ENCODE measurements at places on chromosomes 2 and 18.

DNA sequence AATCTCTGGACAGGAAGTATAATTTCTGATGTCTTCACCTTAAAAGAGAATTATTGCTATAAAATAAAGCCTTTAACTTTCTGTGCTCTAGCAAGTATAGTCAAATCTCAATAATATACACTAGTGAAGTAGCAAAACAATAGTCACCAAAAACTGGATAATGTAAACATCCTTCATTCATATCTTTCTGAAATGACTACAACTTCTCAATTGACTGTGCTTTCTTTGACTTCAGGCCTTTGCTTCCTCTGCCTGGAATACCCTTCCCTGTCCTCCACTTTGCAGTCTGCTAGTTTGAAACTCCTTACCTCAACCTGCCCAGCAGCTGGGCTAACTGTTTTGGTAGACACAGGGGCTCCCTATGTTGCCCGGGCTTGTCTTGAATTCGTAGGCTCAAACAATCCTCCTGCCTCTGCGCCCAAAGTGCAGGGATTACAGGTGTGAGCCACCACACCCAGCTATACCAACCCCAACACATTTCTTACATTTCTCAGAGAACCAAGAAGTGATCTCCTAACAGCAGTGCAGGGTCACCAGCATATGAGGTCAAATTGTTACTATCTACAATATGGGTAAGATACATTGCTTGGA, 6.6 kb upstream of the PCBP1 start:
- DNase-seq, result no peak

DNA sequence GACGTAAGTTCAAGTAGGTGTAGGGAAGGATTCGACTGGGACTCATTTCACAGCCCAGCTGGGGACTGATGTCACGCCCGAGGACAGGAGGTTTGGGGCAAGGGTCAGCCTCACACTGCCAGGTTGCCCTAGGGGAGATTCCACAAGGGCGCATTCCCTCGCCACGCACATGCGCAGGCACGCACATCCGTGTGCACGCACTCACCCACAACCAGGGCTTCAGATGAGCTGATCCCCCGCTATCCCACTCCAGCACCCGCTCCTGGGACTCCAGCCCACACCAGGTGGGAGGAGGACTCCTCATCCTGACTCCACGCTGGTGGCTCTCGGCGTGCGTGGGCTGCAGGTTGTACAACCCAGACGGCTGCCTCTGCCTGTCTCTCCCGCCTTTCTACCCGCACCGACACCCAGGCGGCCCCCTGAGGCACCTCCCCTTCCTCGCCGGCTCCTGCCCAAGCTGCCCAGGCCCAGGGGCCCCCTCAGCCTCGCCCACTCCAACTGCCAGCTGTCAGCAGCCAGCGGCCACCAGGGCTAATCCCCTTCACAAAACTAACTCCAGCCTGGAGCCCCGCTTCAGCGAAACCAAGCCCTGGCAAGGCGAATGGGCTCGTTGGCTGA, 47.8 kb upstream of the FOSL2 start:
- DNase-seq, result no peak

GRCh38 chr2:165274698-165275097, 35.5 kb downstream of the SCN2A start:
- DNase-seq, result no peak

DNA sequence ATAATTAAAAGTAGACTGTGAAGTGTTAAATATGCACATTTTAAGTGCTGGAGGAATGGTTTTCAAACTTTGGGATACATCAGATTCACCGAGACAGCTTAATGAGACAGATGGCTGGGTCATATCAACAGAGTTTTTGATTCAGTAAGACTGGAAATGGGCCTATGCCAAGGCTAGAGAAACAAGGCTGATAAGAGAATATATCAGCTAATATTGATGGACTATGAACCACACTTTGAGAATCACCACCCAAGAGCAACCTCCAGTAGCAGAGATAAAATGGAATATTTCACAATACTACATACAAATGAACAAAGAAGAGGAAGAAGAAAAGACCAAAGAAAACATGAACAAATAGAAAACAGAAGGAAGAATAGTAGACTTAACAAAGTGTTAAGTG, 450.2 kb upstream of the KLHL29 start:
- no peak for DNase-seq

DNA sequence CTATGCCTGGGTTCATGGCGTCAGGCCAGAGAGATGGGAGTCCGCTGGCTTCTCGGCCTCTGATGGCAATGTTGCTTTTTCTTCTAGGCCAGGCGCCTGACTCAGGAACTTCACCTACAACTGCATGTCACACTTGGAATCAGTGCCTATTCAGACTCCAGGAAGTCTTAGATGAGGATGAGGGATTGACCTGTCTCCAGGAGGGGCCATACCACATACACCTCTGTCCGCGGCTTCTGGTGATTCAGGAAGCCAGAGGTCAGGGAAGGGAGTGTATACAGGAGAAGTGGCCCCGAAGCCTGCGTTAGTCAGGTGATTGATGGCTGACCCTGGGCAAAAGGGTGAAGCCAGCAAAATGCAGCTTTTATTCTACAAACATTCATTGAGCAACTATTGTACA, 109.1 kb upstream of the RMDN2 start:
- no peak for DNase-seq

GRCh38 chr2:111946294-111947114, 48.1 kb downstream of the MERTK start:
- DNase-seq, result no peak

GRCh38 chr2:236512902-236513435, 56.7 kb upstream of the ACKR3 start:
- DNase-seq, result peak; percentile 68

DNA sequence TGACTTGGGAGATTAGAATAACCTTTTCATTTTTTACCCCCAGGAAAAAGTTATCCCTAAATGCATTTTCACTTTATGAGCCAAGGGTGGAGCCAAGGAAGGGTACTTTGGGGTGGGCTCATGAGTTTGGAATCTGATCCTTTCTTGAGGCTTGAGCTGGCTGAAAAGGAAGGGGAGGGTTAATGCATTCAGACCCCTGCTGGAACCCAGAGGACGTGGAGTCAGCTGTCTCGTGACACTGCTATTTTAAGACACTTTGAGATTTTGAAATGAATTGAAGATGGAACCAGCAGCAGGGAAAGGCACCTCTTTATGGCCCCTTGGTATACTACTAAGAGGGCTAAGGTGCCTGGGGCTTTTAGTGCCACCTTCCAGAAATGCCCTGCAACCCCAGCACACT, 90.4 kb downstream of the MARCHF4 start:
- no peak for DNase-seq

DNA sequence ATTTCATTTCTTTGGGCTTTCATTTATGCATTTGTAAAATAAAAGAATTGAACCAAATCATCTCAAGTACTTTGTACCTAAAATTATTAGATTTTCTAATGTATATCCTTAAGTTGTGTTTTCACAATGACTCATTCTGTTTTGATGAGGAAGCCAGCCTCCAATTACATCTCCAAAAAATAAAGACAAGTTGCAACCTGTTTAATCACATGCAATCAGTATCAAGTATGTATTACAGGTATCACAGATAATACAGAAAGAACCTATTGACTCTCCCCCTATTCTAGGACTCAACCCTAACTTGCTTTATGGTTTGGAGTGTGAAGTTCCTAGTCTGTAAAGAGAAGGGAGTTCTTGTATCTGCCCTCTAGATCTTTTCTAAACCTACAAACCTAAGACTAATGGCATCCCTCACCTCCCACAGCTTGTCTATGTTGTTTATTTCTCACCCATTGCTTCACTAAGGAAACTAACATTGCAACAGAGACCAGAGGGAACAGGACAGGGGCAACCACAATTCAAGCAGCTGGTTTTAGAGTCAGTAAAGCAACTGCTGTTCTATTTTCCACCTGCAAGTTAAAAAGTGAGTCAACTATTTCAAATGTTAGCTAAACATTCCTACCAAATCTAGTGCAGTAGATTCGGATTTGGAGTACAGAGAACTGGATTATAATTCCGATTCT, 141.1 kb upstream of the ETAA1 start:
- DNase-seq, result no peak

GRCh38 chr2:17035010-17035409, 369.4 kb upstream of the CYRIA start:
- DNase-seq, result no peak

- no peak for DNase-seq
These were observed 337.8 kb downstream of the CDH2 start for GRCh38 chr18:27839141-27839540.

GRCh38 chr2:241200822-241201395, 12.4 kb downstream of the ANO7 start:
- DNase-seq, result no peak

DNA sequence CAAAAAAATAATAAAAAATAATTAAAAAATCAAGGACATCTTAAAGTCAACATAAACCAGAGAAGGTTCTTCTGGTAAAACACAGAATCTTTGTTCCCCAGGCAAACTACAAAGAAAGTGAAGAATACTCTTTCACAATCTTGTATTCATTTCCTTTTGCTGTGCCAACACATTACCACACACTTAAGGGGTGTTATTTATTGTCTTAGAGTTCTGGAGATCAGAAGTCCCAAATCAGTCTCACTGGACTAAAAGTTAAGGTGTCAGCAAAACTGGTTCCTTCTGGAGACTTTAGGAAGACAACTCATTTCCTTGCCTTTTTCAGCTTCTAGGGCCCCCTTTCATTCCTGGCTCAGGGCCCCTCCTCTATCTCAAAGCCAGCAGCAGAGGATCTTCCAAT, 12.2 kb upstream of the CAB39 start:
- DNase-seq, result no peak

- no peak for DNase-seq
These were observed 59.7 kb downstream of the SCG2 start for GRCh38 chr2:223542501-223542900.

DNA sequence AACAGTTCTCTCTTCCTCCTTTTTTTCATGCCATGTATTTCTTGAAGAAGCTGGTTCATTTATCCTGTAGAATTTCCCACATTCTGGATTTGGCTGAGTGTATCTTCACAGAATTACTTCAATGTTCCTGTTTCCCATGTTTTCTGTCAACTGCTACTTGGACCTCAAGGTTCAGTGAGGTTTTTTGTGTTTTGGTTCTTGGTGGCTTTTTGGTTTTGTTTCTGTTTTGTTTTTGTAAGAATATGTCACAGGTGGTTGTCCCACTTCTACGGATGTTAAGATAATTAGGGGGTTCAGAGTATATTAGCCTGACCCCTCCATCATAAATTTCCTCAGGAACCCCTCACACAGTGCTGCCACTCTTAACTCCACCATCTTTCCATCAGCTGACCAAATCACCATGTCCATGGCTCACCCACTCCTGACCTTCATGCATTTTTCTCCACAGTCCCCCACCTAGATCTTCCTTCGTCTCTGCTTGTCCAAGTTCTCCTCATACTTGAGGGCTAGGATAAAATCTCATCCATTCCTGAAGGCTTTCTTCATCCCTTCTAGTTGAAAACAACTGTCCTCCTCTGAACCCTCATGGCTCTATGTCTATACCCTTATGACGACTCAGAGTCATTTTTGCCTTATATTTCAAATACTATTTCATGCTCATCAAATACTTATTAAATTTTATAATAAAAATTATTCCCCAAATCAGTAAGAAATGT, 40.4 kb downstream of the PLEKHM3 start:
- no peak for DNase-seq

DNA sequence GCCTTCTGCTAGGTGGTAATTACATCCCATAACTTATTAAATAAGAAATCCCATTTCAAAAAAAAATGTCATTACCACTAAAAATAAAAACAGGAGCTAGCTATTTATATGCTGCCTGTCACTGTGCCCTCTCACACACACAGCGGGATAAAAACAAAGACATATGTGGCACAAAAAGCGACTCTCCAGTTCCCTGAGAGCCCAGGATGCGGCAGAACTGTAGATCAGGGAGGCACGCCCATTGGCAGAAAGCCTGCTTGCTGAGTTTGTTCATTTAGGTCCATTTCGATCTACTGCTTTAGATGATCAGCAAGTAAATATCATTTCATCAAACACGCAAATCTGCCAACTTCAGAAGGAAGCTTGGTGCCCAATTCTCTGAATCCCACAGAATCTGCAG, 124.4 kb downstream of the TMEM163 start:
- DNase-seq, result no peak

GRCh38 chr2:182057002-182057401, 71.3 kb downstream of the PPP1R1C start:
- no peak for DNase-seq

DNA sequence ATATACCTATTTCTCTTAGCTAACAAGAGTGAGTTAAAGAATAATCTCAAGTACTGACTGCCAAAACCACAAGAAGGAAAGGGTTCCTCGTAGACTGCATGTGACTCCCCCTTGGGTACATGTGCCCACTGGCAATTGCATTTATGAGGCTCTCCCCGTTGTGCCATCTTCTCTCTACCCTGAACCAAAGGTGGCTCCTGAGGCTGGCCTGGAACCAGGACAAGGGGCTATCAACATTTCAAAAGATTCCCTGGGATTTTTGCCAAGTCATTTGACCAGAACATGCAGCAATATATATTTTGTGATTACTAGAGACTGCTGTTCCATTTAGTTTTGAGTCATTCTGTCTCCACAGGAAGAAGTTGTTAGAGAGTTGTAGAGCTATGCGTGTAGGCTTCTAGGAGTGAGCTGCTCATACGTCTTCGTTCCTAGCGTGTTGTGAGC, 45.8 kb downstream of the LAMA3 start:
- no peak for DNase-seq

- DNase-seq, result peak; percentile 28
These were observed 123.3 kb downstream of the HDAC4 start for GRCh38 chr2:239277401-239278085.

- no peak for DNase-seq
These were observed 90.8 kb downstream of the EPB41L3 start for GRCh38 chr18:5452943-5453443.

- DNase-seq, result no peak
These were observed 7.1 kb downstream of the HS1BP3 start for GRCh38 chr2:20643826-20644225.

DNA sequence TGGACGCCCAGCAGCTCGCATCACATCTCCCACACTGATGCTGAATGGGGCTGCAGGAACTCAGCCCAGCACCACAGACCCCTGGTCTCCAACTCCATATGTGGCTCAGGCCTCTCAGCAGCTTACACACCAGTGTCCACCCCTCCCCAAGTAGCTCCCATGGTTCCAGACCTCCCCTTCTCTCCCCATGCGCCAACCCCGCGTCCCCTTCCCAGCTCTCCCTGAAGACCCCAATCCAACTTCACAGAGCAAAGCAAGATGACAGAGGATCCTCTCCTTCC, 188.9 kb downstream of the SH3BP4 start:
- no peak for DNase-seq

GRCh38 chr2:99476629-99477028, 13.2 kb downstream of the REV1 start:
- no peak for DNase-seq

GRCh38 chr2:233830111-233830802, 24.1 kb downstream of the HJURP start:
- peak; percentile 26 for DNase-seq

- no peak for DNase-seq
These were observed 89.5 kb downstream of the CALCRL start for GRCh38 chr2:187358531-187358930.

DNA sequence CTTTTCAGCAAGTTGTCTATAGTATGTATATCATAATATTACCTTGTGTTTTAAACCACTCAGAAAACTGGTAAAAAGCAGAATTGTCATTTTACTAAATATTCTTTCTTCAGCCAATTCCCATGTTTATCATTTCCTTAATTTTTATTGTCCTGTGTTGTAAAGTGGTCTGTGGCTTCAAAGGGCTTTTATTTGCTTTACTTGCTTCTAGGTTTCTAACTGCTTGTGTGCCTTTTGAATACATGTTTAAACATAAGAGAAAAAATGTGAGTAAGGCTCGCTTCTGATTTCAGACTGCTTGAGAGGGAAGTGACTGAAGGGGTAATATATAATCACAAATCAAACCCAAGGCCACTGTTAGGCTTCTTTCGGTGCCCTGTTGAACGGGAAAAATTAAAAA, 407.5 kb upstream of the NRP2 start:
- DNase-seq, result no peak
